ENCODE measurements at places on chromosomes 6 and 20. TPM values are rescaled to one million over a fixed set of nuclear protein-coding genes. Genes with fewer than 3 reads are reported as not detected.

ADNP gene
- polyA plus RNA-seq = 19.9 TPM

MYB gene
- 1.6 TPM for polyA plus RNA-seq

DNA sequence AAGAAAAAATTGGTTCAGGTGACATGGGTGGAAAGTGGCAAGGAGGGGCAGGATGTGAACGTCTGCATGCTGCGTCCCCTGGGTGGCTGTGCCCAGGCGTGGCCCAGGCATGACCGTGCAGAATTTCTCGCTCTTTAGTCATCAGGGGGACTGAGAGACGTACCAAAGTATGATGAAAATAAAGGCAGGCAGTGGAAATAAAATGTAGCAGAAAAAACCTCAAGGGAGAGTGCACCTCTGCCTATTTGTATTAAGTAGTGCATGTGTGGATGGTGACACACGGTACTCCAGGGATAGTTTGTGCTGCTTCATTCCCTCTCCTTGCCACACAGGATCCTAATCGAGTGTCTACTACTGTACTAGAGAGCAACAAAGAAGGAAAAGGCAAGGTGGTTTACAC is 81.1 kb downstream of the ATP9A start:
- DNase-seq = no peak
- H3K36me3 ChIP-seq = peaks cover 11% of the 10 kb centered on the region
- H3K4me3 ChIP-seq = no peak overlapping the region
- H3K4me1 ChIP-seq = no peaks in the 10 kb centered on the region
- H3K27me3 ChIP-seq = no peaks in the 10 kb centered on the region

DNA sequence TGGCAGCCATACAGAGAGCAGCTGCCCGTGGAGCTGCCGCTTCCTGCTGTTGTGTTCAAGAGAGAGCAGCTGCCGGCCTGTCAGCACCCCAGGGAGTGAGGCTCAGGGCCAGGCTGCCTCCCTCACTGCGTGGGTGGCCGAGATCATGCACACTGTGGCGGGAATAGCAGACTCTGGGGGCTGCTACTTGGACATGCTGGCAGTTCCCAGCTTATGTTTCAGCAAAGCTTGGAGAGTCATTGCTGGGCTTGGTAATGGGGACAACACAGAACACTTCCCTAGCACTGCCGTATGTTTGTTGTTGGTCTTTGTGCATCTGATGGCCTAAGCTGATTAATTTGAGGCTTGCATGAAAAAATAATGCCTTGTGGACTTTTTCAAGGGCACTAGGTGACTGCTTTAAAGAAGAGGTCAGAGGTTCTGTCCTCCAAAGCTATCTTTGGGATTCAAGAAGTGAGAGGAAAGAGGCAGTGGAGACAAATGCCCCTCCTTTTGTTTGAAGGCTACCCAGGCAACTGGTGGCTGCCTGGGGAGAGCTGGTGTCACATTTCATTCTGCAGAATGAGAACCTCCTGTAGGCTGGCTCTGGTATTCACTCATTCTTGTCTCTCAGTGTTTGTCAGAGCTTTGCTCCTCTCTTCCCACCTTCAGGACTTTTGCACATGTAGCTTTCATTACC is 18.8 kb downstream of the MRAP2 start:
- H3K27ac ChIP-seq = no peak overlapping the region
- no peak for DNase-seq
- no peaks in the 10 kb centered on the region for H3K27me3 ChIP-seq
- no peak overlapping the region for H3K4me3 ChIP-seq

CDK19 gene
- 5.9 TPM for polyA plus RNA-seq

EGFL8 gene
- 14.6 TPM for polyA plus RNA-seq

NHLRC1 gene
- polyA plus RNA-seq = 1.4 TPM

KIAA1755 gene
- polyA plus RNA-seq = 2.4 TPM

TINAG gene
- not detected for polyA plus RNA-seq

- H3K36me3 ChIP-seq = peaks cover 13% of the 10 kb centered on the region
- no peaks in the 10 kb centered on the region for H3K4me1 ChIP-seq
- no peak for DNase-seq
- H3K4me3 ChIP-seq = no peak overlapping the region
- H3K27ac ChIP-seq = no peak overlapping the region
These were observed 24.7 kb upstream of the HINT3 start for GRCh38 chr6:125931733-125932450.

- peak; percentile 63 for DNase-seq
- H3K4me1 ChIP-seq = no peaks in the 10 kb centered on the region
- no peaks in the 10 kb centered on the region for H3K27me3 ChIP-seq
- no peaks in the 10 kb centered on the region for H3K36me3 ChIP-seq
These were observed 3.4 kb downstream of the CST2 start for GRCh38 chr20:23823111-23823510.

CEP162 gene
- polyA plus RNA-seq = 4.9 TPM

DNA sequence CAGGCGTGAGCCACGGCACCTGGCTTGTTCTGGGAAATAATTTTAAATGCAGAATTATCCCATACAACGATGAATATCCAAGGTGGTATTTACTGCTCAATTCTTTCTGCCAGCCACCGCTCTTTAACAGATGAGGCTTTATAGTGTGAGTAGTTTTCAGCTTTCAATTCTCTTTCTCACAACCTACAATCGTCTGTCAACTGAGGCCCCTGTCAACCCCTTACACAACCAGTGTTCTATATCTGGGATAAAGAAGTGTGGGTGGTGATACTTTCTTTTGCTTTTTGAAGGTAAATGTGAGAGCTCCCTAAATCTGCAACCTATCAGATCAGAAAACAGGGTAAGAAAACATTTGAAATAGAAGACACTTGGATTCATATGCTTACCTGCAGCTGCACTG is 22.5 kb downstream of the STAU1 start:
- no peak overlapping the region for H3K4me3 ChIP-seq
- peaks cover 32% of the 10 kb centered on the region for H3K36me3 ChIP-seq
- peaks cover 56% of the 10 kb centered on the region for H3K4me1 ChIP-seq
- no peak for DNase-seq
- H3K27me3 ChIP-seq = no peaks in the 10 kb centered on the region

GRCh38 chr20:595330-596308 is 14.5 kb downstream of the TCF15 start:
- H3K27ac ChIP-seq = no peak overlapping the region
- no peaks in the 10 kb centered on the region for H3K36me3 ChIP-seq
- no peaks in the 10 kb centered on the region for H3K4me1 ChIP-seq
- DNase-seq = peak; percentile 80
- no peaks in the 10 kb centered on the region for H3K27me3 ChIP-seq

DNA sequence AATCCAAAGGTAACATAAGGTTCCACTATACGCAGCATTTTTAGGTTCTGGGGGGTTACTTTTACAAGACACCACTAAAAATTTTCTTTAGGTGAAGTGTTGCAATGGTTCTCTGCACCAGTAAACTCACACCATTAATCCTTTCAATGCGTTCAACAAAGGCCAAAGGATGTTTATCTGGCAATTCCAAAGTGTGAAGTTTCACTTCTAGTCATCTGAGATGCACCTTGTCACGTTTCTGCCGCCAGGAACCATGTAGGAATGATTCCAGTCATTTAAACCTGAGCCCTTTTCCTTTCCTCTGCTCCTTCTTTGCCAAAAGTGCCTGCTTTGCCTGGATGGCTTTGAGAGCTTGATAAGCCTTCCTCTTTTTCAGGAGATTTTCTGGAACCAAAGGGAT is 54.8 kb downstream of the CD164 start:
- H3K27me3 ChIP-seq = no peaks in the 10 kb centered on the region
- H3K4me3 ChIP-seq = no peak overlapping the region
- DNase-seq = no peak
- H3K36me3 ChIP-seq = no peaks in the 10 kb centered on the region
- H3K27ac ChIP-seq = no peak overlapping the region

GRCh38 chr6:150102750-150103270 is 33.9 kb upstream of the ULBP3 start:
- H3K27ac ChIP-seq = no peak overlapping the region
- no peak for DNase-seq
- H3K27me3 ChIP-seq = no peaks in the 10 kb centered on the region
- no peak overlapping the region for H3K4me3 ChIP-seq

GRCh38 chr6:168016176-168016620 is 18.7 kb downstream of the KIF25 start:
- no peaks in the 10 kb centered on the region for H3K4me1 ChIP-seq
- no peak overlapping the region for H3K4me3 ChIP-seq
- H3K36me3 ChIP-seq = no peaks in the 10 kb centered on the region
